ENCODE measurements at places on chromosomes 16 and 17. TPM values are rescaled to one million over a fixed set of nuclear protein-coding genes. Genes with fewer than 3 reads are reported as not detected.

The TAT gene
- total RNA-seq, result not detected

The HOXB7 gene
- 1.0 TPM for total RNA-seq

The RTN4RL1 gene
- 0.45 TPM for total RNA-seq

DNA sequence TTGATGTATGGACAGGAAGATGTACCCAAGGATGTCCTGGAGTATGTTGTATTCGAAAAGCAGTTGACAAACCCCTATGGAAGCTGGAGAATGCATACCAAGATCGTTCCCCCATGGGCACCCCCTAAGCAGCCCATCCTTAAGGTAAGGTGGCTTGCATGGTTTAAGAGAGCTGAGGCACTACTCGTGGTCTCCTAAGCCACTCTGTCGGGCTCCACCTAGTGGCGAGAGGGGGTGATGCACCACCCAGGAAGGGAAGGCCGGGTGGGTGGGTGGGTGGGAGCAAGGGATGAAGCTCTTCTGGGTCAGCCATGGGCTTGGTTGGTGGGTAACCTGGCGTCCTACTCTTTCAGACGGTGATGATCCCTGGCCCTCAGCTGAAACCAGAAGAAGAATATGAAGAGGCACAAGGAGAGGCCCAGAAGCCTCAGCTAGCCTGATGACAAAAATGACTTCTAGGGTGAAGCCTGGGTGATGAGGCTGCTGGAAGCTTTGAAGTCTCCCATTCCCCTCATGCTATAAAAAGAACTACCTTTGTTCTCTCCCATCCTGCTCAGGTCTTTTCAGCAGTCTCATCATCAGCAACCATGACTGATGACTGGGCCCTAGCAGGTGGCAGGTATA lies 21.5 kb downstream of the GPR179 start:
- no peak overlapping the region for H3K4me3 ChIP-seq
- no peak overlapping the region for H3K27ac ChIP-seq
- H3K4me1 ChIP-seq, result peaks cover 7% of the 10 kb centered on the region
- H3K27me3 ChIP-seq, result no peaks in the 10 kb centered on the region

- peak overlapping the region; percentile 87 for H3K27ac ChIP-seq
- H3K4me3 ChIP-seq, result peak overlapping the region; percentile 89
- peaks cover 53% of the 10 kb centered on the region for H3K4me1 ChIP-seq
- peaks cover 4% of the 10 kb centered on the region for H3K27me3 ChIP-seq
Measured at GRCh38 chr17:28041844-28042656, 427 bp upstream of the NLK start.

- no peak for DNase-seq
- peaks cover 47% of the 10 kb centered on the region for H3K4me1 ChIP-seq
- H3K27ac ChIP-seq, result peak overlapping the region; percentile 98
Measured at GRCh38 chr17:82858376-82859126, 18.7 kb upstream of the ZNF750 start.

DNA sequence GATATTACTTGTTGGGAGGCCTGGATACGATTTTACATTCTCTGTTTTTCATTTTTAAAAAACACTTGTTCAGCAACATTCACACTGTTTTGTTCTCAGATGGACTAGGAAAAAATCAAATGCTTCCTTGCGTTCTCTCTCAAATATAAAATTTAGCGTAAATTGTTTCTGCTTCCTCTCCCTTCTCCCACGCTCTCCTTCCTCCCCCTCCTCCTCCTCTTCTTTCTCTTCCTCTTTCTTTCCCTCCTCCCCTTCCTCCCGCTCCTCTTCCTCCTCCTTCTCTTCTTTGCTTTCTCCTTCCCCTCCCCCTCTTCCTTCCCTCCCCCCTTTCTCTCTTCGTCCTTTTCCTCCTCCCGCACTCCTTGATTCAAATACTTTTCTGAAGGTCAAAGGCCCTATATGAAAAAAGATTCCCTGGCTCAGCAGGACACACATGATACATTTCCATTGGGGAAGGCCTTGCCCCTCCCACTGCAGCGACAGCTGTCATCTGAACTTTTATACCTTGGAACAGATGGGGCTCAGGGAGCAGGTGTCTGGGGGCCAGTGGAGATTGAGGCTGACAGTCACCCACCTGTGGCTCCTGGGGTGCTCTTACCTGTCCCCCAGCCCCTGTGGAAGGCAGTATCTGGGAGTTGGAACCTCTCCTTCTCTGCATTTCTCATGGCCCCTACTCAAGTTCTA lies 99.4 kb upstream of the SDK2 start:
- peaks cover 7% of the 10 kb centered on the region for H3K27me3 ChIP-seq
- no peak overlapping the region for H3K4me3 ChIP-seq
- DNase-seq, result no peak
- H3K4me1 ChIP-seq, result no peaks in the 10 kb centered on the region

- no peak for DNase-seq
- H3K36me3 ChIP-seq, result no peaks in the 10 kb centered on the region
- H3K4me3 ChIP-seq, result no peak overlapping the region
- H3K27me3 ChIP-seq, result peaks cover 12% of the 10 kb centered on the region
- H3K27ac ChIP-seq, result no peak overlapping the region
Measured at GRCh38 chr17:50586421-50587247, 26.1 kb downstream of the CACNA1G start.

DNA sequence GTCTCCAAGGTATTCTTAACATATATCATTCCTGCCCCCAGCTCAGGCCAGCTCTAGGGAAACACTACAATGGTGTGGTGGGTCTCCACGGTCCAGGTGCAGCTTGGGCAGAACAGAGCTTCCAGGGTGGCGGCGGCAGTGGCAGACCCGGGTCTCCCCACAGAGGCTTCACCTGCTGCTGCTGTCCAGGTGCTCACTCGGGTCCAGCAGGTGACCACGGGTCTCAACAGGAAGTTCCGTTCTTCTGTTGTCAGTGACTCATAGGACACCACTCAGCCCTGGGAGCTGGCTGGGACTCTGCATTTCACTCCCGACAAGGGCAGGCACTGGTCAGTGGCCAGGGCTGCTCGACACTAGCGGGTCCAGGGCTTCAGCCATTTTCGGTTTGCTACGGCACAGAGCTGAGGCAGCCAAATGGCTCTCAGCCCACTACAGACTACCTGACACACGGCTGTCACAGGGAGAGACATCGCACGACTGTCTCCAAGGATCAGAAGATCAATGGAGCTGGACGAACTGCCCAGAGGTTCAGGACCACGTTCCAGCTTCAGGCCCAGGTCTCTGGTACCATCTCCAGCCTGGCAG lies 16.7 kb downstream of the MTHFSD start:
- DNase-seq, result no peak
- no peak overlapping the region for H3K4me3 ChIP-seq
- H3K27ac ChIP-seq, result no peak overlapping the region
- H3K36me3 ChIP-seq, result no peaks in the 10 kb centered on the region

GRCh38 chr17:55903028-55903690 lies 152.3 kb downstream of the PCTP start:
- no peak overlapping the region for H3K27ac ChIP-seq
- no peak for DNase-seq
- no peak overlapping the region for H3K4me3 ChIP-seq
- no peaks in the 10 kb centered on the region for H3K36me3 ChIP-seq
- peaks cover 3% of the 10 kb centered on the region for H3K27me3 ChIP-seq

DNA sequence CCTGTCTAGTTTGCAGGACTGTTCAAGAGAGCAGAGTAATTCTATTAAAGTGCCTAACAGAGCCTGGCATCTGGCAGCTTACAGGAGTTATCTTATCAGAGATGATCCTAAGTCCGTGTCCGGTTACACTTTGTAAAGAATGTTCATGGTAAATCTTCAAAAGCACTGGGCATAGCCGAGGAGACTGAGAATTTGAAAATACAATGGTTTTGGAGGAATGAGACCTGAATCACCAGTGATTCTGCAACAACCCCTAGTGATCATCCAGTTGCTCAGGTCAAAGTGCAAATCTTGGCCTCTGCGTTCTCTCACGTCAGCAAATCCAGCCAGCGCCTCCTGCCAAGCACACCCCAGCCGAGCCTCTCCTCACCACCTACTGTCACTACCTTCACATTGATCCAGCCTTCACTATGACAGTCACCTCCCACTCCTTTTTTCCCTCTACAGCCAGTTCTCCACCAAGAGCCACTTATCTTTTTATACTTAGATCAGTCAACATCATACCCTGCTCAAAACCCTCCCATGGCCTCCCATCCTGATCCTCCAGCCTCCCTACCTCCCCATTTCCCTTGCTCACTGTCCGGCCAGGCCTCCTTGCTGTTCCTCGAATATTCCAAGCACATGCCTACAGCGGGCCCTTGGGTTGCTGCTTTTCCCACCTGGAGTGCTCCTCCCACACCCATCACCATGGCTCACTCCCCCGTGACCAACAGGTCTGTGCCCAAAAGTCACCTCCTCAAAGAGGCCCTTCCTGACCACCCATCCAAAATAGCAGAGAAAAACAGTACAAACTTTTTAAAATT lies 57.4 kb upstream of the ERN1 start:
- H3K27ac ChIP-seq, result peak overlapping the region; percentile 46
- DNase-seq, result no peak
- no peak overlapping the region for H3K4me3 ChIP-seq

DNA sequence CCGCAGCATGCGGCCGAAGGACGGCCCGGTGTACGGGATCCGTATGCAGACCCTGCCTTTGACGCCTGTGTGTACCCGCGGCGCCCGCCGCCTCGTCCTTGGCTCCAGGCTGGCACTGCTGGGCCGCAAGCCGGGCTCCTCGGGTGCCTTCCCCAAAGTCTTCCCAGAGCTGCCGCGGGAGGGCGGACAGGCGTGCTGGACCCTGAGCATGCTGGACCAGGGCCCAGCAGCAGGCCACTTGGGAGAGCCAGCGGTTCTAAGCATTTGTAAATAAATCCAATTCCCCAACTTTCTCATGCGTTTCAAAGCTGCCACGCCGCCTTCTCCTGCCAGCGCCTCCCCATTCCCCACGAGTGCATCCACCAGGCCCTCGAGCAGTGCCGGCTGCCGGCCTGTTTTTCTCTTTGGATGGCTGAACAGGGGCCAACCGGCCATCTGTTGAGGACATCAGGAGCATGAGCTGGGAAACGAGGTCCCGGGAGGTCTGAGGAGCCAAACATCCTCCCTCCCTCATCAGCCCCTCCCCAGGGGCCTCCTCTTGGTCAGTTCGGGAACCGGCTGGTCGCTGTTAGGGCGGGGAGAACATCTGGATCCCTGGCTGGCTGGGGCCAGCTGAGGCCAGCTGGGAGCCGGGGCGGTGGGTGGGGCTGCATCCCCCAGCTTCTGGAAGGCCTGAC lies 20.5 kb upstream of the PABPN1L start:
- no peak overlapping the region for H3K4me3 ChIP-seq
- no peak for DNase-seq
- H3K36me3 ChIP-seq, result no peaks in the 10 kb centered on the region
- no peak overlapping the region for H3K27ac ChIP-seq

DNA sequence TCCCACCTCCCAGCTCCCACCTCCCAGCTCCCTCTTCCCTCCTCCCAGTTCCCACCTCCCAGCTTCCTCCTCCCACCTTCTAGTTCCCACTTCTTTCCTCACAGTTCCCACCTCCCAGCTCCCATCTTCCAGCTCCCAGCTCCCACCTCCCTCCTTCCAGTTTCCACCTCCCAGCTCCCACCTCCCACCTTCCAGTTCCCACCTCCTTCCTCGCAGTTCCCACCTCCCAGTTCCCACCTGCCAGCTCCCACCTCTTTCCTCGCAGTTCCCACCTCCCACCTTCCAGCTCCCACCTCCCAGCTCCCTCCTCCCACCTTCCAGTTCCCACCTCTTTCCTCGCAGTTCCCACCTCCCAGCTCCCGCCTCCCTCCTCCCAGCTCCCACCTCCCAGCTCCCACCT lies 10.4 kb upstream of the MC1R start:
- H3K4me3 ChIP-seq, result no peak overlapping the region
- peaks cover 4% of the 10 kb centered on the region for H3K4me1 ChIP-seq
- H3K36me3 ChIP-seq, result peaks cover 26% of the 10 kb centered on the region
- no peaks in the 10 kb centered on the region for H3K27me3 ChIP-seq

- DNase-seq, result no peak
- no peak overlapping the region for H3K4me3 ChIP-seq
- no peaks in the 10 kb centered on the region for H3K4me1 ChIP-seq
- H3K27me3 ChIP-seq, result no peaks in the 10 kb centered on the region
Measured at GRCh38 chr17:69031839-69032238, 28.9 kb downstream of the ABCA9 start.

DNA sequence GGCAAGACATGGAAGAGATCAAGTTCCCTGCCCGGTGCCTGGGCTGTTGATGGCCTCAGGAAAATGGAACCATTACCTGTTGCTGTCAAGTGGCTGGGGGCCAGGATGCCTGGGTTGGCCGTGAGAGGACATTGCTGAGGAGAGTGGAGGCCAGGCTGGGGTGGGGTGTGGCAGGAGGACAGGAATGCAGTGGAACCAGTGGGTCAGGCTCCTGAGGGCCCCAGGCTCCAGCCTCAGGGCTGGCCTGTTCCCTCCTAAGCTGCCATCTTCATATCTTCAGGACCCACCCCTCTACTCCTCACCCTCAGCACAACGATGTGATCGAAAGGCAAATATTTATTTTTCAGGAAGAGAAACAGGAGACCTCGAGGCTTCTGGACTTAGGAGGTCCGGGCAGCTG lies 8.5 kb upstream of the YPEL3 start:
- peak overlapping the region; percentile 51 for H3K27ac ChIP-seq
- H3K4me1 ChIP-seq, result no peaks in the 10 kb centered on the region
- DNase-seq, result no peak
- H3K36me3 ChIP-seq, result peaks cover 25% of the 10 kb centered on the region
- H3K4me3 ChIP-seq, result no peak overlapping the region

- peaks cover 7% of the 10 kb centered on the region for H3K4me1 ChIP-seq
- no peak for DNase-seq
- no peak overlapping the region for H3K27ac ChIP-seq
- no peaks in the 10 kb centered on the region for H3K36me3 ChIP-seq
Measured at GRCh38 chr17:3049705-3050295, 13.6 kb downstream of the OR1D5 start.

DNA sequence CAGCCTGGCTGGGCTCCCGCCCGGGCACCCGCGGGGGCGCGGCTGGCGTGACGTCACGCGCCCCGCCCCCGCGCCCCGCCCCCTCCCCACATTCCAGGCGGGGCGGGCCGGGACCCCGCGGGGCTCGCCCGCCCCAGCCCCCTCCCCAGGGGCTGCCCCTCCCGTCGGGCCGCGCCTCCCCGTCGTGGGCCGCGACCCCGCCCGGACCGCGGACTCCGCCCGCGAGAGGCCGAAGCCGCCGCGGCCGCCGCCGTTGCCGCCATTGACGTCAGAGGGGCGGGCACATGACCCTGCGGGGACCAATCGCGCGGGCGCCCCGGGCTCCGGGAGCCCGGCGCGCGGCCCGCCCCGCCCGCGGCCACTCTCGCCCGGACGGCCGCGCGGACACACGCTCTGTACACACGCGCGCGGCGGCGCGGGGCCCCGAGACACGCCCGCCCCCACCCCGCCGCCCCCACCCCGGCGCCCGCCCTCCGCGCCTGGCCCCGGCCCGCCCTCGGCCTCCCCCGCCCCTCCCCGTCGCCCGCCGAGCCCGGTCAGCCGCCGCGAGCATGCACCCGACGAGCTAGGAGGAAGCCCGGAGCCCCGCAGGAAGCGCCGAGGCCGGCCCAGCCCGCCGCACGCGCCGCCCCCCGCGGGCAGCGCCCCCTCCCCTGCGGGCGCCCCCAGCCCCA lies at the start of gene CMIP:
Gene CMIP, plus strand, starts transcription at position 361 of the 674 bp plus-strand sequence.
- H3K27ac ChIP-seq, result peak within 1 kb of the TSS; percentile 90
- H3K36me3 ChIP-seq, result peaks cover 12% of the 10 kb centered on the region
- H3K27me3 ChIP-seq, result peaks cover 36% of the 10 kb centered on the region
- H3K4me1 ChIP-seq, result peaks cover 36% of the 10 kb centered on the region
- peak within 1 kb of the TSS; percentile 91 for H3K4me3 ChIP-seq

All from activated naive CD8-positive, alpha-beta T cell treated with anti-CD3 and anti-CD28 coated beads, Interleukin-2, amount 10 ng/mL, durations not matched to agents 7 days and 5 days (primary cell).